ENCODE measurements at places on chromosomes 12 and 14. TPM values are rescaled to one million over a fixed set of nuclear protein-coding genes. Genes with fewer than 3 reads are reported as not detected.

DNA sequence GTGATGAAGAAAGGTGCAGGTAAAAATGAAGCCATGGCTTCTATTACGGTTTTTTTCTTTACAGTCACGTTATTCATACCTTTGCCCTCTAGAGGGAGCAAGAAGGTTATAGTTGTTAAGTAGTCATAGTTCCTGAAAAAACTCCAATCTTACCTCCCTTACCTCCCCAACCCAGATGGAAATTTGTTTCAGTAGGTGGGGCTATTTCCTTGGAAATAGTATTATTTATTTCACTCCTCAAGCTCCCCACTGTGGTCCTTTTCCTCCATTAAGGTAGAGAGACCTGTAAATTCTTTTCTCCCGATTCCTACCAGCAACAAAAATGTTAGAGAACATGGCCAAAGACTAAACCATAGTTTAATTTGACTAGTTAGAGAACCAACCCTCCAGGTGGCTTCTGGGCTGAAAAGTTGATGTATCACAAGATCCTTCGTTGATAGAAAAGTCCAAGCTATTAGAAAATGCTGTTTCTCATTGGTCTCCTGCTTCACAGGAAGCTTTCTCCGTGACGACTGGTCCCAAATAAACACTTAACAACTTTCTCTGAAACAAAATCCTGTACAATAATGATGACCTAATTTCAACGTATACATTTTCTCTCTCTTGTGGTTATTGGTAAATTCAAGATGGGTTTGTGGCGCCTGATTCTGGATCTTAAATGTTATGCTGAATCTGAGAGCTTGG is 43.5 kb downstream of the TMX1 start:
- H3K4me1 ChIP-seq: peaks cover 7% of the 10 kb centered on the region
- H3K36me3 ChIP-seq: no peaks in the 10 kb centered on the region
- DNase-seq: no peak
- no peak overlapping the region for H3K4me3 ChIP-seq
- H3K27me3 ChIP-seq: no peaks in the 10 kb centered on the region

The GLI1 gene
- total RNA-seq: 2.9 TPM

The RACGAP1 gene
- 13.8 TPM for total RNA-seq

The FAM186B gene
- 1.1 TPM for total RNA-seq

- no peak for DNase-seq
- H3K27me3 ChIP-seq: no peaks in the 10 kb centered on the region
- no peak overlapping the region for H3K4me3 ChIP-seq
- no peak overlapping the region for H3K27ac ChIP-seq
These were observed 434.1 kb downstream of the NOVA1 start for GRCh38 chr14:26163761-26164160.

DNA sequence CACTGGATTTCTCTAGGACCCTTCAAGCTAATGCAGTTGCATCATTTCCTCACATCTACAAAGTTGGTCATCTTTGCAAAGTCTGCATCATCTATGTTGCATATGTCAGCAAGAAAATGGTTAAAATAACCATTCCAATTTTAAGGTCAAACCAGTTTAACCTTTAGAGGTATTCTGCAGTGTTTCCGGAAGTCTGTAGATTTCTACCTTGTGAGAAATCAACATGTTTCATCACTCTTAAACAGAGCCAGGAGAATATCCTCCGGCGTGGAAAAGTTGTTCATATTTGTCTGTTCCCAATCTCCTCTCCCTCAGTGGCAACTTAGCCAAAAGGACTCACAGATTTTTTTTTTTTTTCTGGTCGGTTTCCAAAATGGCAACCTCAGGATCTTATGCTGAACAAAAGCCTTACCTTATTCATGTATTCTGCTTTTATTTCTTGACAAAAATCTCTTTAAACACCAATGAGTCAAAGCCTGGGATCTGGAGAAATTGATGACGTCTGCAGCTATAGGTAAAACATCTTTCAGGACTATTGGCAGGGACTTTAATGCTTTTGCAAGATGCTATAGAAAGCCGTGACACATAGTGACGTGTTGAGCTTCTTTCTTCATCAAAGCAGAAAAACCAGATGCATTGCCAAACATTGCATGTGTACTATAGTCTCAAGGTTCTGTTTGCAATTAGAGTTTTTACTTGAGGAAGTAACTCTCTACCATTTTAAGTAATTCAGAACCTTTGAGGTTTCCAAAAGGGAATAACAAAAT is 16.0 kb upstream of the CDK17 start:
- peak overlapping the region; percentile 60 for H3K27ac ChIP-seq
- no peaks in the 10 kb centered on the region for H3K36me3 ChIP-seq
- H3K27me3 ChIP-seq: no peaks in the 10 kb centered on the region
- H3K4me1 ChIP-seq: peaks cover 20% of the 10 kb centered on the region
- no peak for DNase-seq
- H3K4me3 ChIP-seq: no peak overlapping the region

The ASB2 gene
- 1.0 TPM for total RNA-seq

DNA sequence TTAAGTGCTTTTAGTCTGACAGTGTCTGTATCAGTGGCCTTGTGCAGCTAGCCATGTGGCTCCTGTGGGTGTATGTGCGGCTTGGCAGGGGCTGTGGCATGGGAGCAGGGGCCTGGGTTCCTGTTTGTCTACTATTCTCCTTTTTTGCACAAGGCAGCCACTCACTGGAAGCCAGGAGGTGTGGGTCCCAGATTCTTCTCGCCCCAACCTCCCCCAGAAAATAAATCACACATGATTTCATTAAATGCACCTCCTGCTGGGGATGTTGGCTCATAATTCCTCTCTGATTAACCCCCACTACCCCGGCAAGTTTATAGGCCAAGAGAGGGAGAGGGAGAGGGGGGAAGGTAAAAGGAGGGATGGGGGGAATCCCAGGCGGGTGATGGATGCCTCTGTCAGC is 17.6 kb downstream of the CALCOCO1 start:
- H3K4me3 ChIP-seq: no peak overlapping the region
- no peak overlapping the region for H3K27ac ChIP-seq
- H3K4me1 ChIP-seq: no peaks in the 10 kb centered on the region
- H3K27me3 ChIP-seq: peaks cover 13% of the 10 kb centered on the region
- DNase-seq: no peak

The CRIP1 gene
- 28.6 TPM for total RNA-seq

The ULK1 gene
- total RNA-seq: 37.0 TPM

DNA sequence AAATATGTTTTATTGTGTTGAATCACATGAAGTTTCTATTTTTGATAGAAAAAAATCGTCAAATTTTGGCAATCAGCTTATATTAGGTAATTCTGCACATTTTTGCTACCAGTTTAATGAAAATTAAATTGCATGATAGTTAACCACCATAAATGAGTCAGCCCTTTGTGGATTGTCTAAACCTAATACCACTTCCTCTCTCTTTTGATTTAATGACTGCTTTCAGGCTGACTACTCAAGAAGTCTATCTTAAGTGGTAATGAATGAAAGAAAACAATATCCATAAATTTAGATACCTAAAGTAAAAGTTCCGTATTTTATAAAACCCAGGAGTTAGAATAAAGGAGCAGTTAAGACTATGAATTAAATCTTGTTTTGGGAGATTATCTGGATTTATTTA is 450.5 kb downstream of the TMEM117 start:
- no peak overlapping the region for H3K27ac ChIP-seq
- no peak overlapping the region for H3K4me3 ChIP-seq
- no peaks in the 10 kb centered on the region for H3K36me3 ChIP-seq
- no peaks in the 10 kb centered on the region for H3K27me3 ChIP-seq
- no peaks in the 10 kb centered on the region for H3K4me1 ChIP-seq
- DNase-seq: no peak

The PTGDR gene
- total RNA-seq: 0.23 TPM

GRCh38 chr12:107359382-107359781 is 266.0 kb upstream of the CRY1 start:
- no peaks in the 10 kb centered on the region for H3K36me3 ChIP-seq
- no peaks in the 10 kb centered on the region for H3K4me1 ChIP-seq
- H3K27me3 ChIP-seq: no peaks in the 10 kb centered on the region
- no peak overlapping the region for H3K27ac ChIP-seq

GRCh38 chr14:89242652-89243279 is 174.3 kb downstream of the FOXN3 start:
- no peaks in the 10 kb centered on the region for H3K27me3 ChIP-seq
- H3K27ac ChIP-seq: no peak overlapping the region
- no peak for DNase-seq

DNA sequence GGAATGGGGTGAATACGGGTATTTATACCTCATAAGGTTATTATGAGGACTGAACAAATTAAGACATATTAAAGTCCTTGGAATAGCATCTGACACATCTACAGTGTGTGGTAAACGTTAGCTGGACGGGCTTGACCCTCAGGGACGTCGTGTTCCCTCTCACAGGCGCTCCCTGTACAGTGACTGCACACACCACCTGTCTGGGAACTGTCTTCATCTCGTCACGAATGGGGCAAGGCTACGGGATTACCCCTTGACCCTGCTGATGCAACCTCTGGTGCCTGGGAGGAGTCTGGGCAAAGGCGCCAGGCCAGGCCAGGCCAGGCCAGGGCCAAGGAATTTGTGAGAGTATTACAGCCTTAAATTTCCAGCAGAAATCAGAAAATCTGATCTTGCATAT is 191.1 kb downstream of the CALM1 start:
- no peaks in the 10 kb centered on the region for H3K27me3 ChIP-seq
- H3K36me3 ChIP-seq: peaks cover 3% of the 10 kb centered on the region
- H3K4me3 ChIP-seq: no peak overlapping the region
- H3K27ac ChIP-seq: no peak overlapping the region

- H3K36me3 ChIP-seq: no peaks in the 10 kb centered on the region
- H3K4me3 ChIP-seq: no peak overlapping the region
- H3K4me1 ChIP-seq: no peaks in the 10 kb centered on the region
- peaks cover 73% of the 10 kb centered on the region for H3K27me3 ChIP-seq
These were observed 16.3 kb upstream of the GALNT9 start for GRCh38 chr12:132345561-132346200.

The ENDOU gene
- total RNA-seq: 22.9 TPM

- no peak overlapping the region for H3K4me3 ChIP-seq
- H3K27ac ChIP-seq: no peak overlapping the region
- no peaks in the 10 kb centered on the region for H3K27me3 ChIP-seq
- peaks cover 6% of the 10 kb centered on the region for H3K4me1 ChIP-seq
These were observed 6.0 kb upstream of the PCNX4 start for GRCh38 chr14:60085693-60086092.

- no peak overlapping the region for H3K27ac ChIP-seq
- H3K4me1 ChIP-seq: peaks cover 40% of the 10 kb centered on the region
These were observed 51.2 kb downstream of the SMIM41 start for GRCh38 chr12:52130711-52131110.

The PLEKHG7 gene
- total RNA-seq: not detected

The SERPINA12 gene
- 250 TPM for total RNA-seq

The COX8C gene
- total RNA-seq: not detected

- no peak overlapping the region for H3K4me3 ChIP-seq
- H3K36me3 ChIP-seq: no peaks in the 10 kb centered on the region
- H3K27me3 ChIP-seq: peaks cover 38% of the 10 kb centered on the region
- no peak for DNase-seq
These were observed 5.0 kb downstream of the PLEKHD1 start for GRCh38 chr14:69489495-69489894.

The NOVA1 gene
- total RNA-seq: 1.5 TPM

GRCh38 chr12:105100207-105100985 is 7.1 kb upstream of the WASHC4 start:
- H3K36me3 ChIP-seq: no peaks in the 10 kb centered on the region
- no peak for DNase-seq
- H3K27ac ChIP-seq: no peak overlapping the region
- no peaks in the 10 kb centered on the region for H3K27me3 ChIP-seq
- no peak overlapping the region for H3K4me3 ChIP-seq

DNA sequence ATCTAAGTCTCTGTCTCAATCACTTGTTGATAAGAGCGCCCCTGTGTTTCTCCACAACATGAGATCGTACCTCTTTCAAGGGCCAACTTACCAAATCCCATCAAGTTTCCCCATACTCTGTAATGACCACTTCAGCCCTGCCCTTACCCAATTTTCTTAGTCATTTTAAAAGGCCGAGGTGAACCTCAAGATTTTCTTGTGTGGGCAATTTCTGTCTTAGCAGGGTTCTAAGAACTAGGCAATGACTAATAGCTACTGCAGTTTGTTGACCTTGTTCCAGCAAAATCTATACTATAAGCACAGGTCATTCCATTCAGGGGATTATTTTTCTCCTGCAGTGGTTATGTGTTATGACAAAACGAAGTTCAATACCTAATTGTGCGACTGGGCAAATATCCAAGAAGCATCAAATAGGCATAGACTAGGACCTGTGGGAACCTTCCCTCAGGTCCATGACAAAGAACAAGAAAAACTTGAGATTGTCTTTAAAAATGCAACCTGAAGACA is 359.8 kb downstream of the PCNX1 start:
- H3K27me3 ChIP-seq: no peaks in the 10 kb centered on the region
- no peaks in the 10 kb centered on the region for H3K36me3 ChIP-seq
- H3K4me1 ChIP-seq: no peaks in the 10 kb centered on the region
- H3K27ac ChIP-seq: no peak overlapping the region
- no peak for DNase-seq

GRCh38 chr12:53659011-53659551 is 16.8 kb downstream of the ATP5MC2 start:
- H3K4me1 ChIP-seq: peaks cover 32% of the 10 kb centered on the region
- no peaks in the 10 kb centered on the region for H3K36me3 ChIP-seq
- H3K27ac ChIP-seq: peak overlapping the region; percentile 72
- no peaks in the 10 kb centered on the region for H3K27me3 ChIP-seq

DNA sequence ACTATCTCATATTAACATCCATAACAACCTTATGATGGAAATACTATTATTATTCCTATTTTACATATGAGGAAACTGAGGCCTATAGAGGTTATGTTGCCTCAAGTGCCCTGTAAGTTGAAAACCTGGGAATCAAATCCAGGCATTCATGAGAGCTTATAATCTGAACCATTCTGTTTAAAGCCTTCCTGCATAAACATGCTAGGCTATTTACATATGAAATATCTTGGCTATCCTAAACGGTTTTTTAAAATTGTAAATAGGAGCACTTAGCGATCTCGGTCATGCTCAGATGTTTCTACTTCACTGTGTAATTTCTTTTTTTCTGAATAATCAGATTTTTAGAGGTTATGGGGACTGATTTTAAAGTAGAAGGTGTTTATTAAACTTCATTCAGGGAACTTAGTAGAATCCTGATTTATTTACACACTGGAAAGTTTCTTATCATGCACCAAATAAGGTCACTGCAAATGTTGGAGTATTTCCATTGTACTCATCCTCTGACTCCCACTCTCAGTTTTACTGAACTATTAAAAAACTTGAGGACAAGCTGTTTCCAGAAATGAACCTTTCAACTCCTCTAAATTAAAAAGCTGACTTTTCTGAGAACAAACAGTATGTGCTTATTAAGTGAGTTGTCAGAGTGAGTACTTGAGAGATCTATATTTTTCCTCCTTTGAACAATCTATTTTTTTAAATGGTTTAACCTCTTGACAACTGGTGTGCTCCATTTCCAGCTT is 141.7 kb downstream of the PIK3C2G start:
- no peak overlapping the region for H3K27ac ChIP-seq
- no peaks in the 10 kb centered on the region for H3K27me3 ChIP-seq
- no peak for DNase-seq
- H3K4me1 ChIP-seq: no peaks in the 10 kb centered on the region

The SCFD1 gene
- total RNA-seq: 43.2 TPM

DNA sequence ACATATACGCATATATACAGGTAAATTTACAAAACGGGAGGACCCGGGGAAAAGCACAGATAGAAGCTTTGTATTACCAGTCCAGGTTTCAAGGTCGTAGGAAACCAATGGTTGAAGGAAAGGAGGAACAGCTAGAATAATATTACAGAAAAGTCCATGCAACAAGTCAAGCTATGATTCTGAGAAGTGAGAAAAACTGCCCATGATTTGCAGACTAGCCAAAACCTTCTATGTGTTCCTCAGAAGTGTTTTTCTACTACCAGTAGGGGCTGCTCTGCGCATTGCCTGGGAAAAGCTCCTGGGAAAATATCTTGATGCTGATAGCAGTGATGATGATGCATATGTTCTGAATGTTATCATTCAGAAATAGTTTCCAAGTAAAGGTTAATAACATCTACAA is 2.2 kb downstream of the PDZRN4 start:
- peaks cover 31% of the 10 kb centered on the region for H3K27me3 ChIP-seq
- no peaks in the 10 kb centered on the region for H3K36me3 ChIP-seq
- DNase-seq: no peak
